Bone marrow (tissue), 2 donors: ENCODE measurements at places on chromosomes 16 and 17.

- DNase-seq = peak; percentile 23
Measured at GRCh38 chr16:27315333-27316037, 1.7 kb downstream of the IL4R start.

DNA sequence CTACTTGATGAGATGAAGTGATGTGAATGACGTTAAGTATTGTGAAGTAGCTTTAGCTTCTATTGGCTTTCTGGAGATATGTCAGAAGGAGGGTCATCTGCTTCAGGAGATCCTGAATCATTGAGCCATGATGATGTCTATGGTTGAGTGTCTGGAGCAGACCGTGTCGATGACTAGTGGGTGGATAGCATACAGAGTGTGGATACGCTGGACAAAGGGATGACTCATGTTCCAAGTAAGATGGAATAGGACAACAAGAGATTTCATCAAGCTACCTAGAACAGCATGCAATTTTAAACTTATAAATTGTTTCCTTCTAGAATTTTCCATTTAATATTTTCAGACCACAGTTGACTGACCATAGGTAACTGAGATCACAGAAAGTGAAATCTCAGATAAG is 116.1 kb upstream of the RBBP6 start:
- no peak for DNase-seq

DNA sequence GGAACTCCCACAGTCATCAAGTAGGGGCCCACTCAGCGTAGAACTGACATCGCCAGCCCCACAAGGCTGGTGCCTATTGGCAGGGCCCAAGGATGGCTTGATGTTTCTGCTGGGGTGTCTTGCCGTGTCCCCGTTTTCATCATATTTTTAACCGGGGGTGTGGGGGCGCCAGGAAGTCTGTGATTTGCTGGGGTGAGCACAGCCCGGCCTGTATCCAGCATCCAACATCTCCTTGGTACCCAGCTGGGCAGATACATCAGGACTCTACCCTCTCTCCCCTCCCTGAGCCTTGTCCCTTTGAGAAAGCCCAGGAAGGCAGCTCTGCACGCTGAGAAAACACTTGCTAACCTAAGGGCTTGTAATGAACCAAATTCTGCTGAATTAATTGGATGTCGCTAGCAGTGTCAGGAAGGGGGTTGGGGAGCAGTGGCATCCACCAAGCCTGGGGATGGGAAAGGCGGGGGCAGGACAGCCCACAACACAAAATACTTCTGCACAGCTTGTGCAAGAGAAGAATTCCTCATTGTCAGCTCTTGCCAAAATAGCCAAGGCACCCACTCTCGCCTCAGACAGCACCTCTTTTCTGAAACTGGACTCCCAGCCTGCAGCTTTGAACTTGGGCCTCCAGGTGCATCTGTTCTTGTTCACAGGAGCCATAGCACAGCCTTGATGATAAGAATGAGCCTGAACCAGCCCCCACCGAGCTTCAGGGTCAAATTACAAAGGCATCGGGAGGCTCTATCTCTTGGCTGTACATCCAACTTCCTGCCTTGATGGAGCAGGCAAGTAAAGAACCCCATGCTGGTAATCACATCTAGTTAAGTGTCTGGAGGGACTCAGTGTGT is 63.7 kb upstream of the LYRM9 start:
- DNase-seq = no peak

DNA sequence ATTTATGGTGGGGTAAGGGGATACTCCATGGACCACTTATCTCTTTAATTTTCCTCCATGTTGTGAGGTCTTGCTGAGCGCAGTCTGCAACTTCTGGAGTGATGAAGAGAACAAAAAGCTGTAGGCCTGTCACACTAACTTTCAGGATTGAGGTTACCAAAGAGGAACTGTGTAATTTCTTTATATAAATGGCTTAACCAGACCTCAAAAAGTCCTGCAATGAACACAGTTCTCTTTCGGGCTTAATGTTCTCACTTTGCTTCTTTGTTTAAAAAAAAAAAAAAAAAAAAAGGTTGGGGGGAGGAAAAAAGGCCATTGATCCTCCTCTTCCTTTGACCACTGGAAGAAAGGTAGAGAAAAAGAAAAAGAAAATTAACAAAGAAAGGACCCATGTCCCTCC is 86.8 kb upstream of the SOX9 start:
- DNase-seq = no peak

DNA sequence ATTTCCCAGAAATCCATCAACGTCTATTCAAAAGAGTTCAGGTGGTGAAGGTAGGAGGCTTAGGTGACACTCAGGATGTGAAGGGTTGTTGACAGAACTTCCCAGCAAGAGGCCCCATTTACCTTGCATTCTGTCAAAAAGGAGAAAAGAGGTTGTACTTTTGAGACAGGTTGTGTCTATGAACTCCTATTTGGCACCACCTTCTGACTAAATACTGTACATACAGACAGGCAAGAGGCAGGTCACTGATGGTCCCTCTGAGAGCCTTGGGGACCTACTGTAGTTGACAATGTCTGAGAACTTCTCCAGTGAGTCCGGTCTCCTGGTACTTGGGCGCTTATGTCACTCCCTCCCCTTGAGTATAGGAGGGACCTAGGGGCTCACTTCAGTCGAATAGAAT is 479.3 kb upstream of the ZFHX3 start:
- no peak for DNase-seq

GRCh38 chr16:23876256-23876896 is 40.6 kb downstream of the PRKCB start:
- DNase-seq = no peak

GRCh38 chr16:31145398-31145990 is 4.4 kb downstream of the PRSS36 start:
- no peak for DNase-seq

DNA sequence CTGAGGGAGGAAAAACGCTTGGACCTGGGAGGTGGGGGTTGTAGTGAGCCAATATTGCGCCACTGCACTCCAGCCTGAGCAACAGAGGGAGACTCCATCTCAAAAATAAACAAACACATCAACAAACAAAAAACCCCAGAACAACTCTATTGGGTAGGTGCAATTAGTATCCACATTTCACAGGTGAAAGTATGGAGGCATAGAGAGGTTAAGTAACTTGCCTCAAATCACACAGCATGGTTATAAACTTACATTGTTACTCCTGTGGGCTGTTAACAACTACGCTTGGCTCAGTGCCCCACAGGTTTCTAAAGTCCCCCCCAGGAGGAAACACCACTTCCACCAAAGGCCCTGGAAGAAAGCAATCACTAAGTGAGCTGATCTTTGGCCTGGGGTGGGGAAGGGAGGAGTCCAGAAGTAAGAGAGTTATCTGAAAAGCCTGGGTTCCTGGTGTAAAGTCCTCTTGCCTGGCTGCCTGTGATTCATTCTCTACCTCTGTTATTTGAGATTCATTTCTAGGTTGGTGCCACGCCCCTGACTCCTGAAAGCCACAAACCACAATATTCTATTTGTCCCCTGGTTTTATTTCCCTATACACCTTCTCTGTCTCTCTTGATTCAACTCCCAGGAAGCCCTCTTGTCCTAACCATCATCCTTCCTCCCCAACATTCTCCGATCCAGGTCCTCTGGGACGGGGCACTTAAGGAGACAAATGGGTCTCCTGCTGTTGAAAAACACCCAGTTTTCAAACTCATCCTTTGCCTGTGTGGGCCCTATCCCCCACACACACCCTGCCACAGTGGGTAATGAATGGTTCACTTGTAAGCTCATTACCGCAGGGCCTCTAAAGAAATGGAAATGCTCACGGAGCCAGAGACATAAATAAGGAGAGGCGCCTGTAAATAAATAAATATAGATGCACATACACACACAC is 195.4 kb downstream of the XYLT1 start:
- DNase-seq = no peak

DNA sequence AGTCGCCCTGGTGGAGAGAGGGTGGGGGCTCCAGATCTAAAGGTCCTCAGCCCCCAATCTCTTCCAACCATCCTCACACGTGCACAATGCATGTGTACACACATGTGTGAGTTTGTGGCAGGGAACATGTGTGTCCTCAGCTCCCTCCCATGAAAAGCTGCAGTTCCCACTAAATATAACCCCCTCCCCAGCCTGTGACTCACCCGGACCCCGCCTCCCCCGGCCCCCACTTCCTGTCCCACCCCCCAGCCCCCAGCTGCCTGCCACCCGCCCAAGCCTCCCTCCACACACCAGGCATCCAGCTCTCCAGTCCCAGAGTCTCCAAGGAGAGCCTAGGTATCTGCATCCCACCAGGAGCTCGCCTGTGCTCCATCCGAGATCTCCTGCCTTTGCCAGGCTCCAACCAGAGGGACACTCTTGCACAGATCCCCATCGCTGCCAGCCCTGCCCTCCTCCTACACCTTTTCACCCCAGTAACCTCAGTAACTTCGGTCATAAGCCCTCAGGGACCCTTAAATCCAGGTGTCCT is 3.9 kb downstream of the DLG4 start:
- no peak for DNase-seq

GRCh38 chr17:59851439-59852375 is 41.0 kb downstream of the TUBD1 start:
- no peak for DNase-seq

DNA sequence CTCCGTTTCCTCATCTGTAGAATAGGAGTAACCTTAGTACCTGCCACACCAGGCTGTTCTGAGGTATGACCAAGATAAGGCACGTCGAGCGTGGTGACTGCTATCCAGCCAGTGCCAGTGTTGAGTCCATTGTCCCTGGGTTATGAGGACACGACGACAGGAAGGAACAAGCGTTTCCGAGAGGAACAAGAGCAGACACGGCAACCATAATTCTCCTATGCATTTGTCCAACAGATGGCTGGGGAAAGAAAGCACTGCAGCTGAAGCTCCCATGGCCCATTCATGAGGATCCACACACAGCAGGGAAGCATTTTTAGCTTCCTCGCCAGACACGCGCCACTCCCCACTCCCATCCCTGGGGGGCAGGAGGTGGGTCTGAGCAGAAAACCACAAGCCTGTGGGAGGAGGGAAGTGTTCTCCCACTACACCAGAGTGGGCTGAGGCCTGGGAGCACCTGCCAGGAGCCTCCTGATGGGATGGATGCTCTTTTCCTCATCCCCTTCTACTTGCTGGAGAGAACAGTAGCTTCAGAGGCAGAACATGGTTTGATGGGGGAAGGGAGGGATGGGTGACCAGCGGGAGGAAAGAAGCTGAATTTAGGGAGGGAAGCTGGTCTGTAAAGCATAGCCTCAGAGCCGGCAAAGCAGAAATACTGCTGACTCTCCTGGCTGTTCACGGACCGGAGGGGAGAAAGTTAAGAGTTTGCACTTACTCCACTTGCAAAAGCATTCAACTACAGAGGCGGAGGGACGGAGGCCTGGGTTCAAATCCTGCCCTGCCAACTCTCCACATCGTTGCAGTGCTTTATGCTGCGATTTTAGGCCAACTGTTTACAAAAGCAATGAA is 2.7 kb downstream of the COTL1 start:
- no peak for DNase-seq

DNA sequence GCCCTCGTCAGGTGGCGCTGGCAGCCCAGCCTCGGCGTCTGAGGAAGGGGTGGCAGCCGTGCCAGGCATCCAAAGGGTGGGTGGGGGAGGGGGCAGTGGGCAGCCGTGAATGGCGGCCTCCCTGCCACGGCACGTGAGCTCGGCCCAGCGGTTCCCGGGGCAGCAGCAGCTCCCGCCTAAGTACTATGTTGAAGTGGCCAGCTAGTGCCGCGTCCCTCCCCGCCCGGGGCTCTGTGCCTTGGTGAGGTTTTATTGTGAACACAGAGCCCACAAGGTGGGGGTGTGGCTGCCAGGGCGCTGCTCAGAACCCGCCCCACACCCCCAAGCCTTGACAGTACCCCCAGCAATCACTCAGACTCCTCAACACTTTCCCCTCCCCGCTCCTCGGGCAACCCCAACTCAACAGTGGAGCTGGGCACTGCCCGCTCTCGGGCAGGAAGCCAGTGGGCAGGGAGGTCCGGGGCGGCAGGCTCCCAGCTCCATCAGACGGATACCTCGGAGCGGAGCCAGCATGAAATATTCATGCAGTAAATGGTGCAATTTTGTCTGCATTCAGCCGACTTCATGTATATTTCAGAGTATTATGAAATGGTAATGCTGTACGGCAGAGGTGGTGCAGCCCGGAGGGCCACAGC is 80.4 kb downstream of the ENGASE start:
- no peak for DNase-seq

DNA sequence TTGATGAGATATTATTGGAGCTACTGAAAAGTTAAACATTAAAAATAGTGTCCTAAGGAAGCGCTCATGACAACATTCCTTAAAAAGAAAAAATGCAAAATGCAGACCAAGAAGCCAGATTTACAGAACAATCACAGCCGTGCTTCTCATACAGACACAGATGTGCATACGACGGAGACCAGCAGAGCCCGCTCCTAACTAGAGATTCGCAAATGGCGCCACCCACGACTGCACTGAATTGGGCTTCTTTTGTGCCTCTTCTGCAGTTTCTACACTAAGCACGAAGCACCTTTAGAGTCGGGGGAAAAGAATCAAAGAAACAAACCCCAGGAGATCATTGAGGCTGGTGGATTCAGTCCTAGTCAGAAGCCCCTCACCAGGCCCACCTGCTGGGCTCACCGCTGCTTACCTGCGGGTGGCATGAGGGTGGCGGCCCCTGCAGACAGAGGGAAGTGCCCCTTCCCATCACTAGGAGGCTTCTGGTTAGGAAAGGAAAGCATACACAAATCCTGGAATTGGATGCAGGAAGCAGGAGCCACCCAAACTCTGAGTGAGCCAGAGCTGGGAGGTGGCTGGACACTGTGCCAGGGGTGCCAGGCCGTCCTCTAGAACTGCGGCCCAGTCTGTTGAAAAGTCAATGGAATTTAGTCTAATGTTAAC is 64.9 kb upstream of the CHMP6 start:
- no peak for DNase-seq

DNA sequence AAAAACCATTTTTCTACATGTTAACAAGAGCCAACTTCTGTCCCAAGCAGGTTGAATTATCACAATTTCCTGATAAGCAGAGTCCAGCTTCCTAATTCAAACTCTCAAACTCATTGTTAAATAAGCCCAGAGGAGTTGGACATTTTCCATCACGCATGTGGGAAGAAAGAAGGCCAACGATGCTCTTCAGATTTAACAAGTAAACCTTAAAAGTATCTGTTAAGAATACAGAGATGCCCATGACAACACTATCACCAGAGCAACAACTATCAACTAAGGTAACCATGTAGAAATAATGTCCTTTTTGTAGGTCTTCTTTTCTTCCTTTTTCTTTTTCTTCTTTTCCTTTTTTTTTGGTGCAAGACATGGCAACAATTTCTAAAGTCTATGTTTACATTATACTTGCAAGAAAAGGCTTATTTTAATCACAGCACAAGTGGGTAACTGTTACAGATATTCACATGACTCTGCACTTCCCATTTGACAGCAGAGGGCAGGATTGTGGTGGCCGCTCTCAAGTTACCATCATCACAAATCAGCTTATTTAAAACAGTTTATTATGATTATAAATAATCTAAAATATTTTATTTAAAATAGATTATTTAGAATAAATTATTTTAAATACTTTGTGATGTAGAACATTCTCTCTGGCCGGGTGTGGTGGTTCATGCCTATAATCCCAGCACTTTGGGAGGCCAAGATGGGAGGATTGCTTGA is 35.7 kb upstream of the DHRS7B start:
- no peak for DNase-seq

- DNase-seq = no peak
Measured at GRCh38 chr17:83091257-83092141, 12.1 kb downstream of the METRNL start.

GRCh38 chr16:496097-496886 is 31.2 kb upstream of the CAPN15 start:
- no peak for DNase-seq
